ENCODE measurements at places on chromosomes 11 and 22.

- peak; percentile 68 for DNase-seq
These were observed 34.2 kb upstream of the PLET1 start for GRCh38 chr11:112294688-112295340.

GRCh38 chr11:105821372-105821771 is 200.7 kb downstream of the MSANTD4 start:
- DNase-seq, result peak; percentile 31

- DNase-seq, result no peak
These were observed 10.4 kb downstream of the LARGE1 start for GRCh38 chr22:33909911-33910310.

DNA sequence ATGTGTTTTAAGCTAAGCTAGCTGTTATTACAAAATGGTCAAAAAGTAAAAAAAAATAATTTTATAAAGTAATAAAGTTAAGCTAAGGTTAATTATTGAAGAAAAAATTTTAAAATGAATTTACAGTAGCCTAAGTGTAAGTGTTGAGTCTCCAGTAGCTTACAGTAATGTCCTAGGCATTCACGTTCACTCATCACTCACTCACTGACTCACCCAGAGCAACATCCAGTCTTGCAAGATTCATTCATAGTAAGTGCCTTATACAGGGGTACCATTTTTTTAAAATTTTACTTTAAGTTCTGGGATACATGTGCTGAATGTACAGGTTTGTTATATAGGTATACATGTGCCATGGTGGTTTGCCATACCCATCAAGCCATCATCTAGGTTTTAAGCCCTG is 11.6 kb upstream of the OOSP4B start:
- no peak for DNase-seq

DNA sequence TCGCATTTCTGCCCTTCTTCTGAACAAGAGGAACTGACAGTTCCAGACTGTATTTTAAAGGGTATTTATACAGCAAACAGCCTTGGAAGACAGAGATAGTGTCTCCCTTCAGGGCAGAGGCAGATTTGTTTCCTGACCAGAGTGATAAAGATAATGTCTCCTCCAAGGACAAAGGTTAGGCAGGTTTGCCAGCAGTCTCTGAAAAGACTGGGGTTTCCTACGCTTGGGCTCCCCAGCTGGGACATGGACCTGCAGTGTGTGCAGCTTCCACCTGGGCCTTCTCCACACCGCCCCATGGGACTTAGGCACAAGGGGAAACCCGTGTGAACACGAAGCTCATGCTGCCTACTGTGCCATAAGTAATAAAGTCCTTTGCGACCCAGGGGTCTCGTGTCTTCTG is 42.1 kb downstream of the RPL27A start:
- no peak for DNase-seq

GRCh38 chr11:57502376-57502775 is 13.1 kb downstream of the SLC43A1 start:
- no peak for DNase-seq

DNA sequence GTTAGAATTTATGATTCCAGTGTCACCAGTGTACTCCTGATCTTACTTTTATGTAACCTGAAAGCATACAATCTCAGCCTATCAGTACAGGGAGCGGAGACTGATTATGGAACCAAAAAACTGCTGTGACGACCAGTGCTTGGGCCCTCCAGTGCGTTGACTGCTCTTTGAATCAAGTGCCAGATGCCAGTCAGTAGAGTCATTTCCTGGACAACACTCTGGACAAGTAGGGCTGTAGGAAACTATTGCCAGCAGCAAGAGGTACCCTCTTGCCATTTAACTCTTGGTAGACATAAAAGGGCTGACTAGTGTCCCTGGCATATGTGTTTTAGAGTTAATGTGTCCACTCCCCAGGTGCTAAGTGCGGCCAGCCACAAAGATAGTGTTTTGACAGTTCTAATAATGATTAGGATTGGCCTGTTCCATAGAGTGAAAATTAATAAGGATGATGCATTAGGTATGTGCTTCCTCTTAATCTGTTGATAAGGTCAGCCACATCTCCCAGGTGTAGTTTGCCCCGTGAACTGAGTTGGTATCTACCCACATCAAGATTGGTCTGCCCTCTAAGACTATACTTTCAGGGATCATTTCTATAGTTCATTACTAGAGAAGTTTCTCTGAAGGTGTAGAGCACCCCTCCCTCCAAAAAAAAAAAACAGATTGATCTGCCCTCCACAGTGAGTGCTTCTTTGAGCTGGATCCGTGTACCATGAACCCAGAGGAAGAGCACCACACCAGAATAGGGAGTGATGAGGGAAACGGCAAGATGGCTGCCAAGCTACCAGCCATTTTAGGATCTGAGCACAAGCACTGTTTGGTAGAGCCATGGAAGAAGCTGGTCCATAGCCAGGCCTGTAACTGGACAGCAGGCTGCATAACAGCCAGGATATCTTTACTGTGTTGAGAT is 20.7 kb upstream of the AIFM3 start:
- DNase-seq, result no peak

DNA sequence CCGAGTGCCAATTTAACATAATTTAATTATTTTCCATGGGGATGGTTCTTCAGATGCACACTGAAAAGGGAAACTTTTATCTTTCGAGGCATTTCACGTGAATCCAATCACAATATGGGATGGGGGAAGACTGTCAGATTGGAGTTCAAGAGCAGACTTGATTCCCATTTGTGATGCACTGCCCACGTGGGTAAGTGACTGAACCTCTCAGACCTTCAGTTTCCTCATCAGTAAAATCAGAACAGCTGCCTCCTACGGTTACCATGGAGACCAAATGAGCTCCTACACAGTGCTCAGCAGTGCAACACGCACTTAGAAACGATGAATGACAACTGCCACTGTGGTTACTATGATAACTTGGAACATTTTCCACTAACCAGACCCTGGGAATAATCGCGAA is 21.7 kb downstream of the KIAA0930 start:
- DNase-seq, result no peak

DNA sequence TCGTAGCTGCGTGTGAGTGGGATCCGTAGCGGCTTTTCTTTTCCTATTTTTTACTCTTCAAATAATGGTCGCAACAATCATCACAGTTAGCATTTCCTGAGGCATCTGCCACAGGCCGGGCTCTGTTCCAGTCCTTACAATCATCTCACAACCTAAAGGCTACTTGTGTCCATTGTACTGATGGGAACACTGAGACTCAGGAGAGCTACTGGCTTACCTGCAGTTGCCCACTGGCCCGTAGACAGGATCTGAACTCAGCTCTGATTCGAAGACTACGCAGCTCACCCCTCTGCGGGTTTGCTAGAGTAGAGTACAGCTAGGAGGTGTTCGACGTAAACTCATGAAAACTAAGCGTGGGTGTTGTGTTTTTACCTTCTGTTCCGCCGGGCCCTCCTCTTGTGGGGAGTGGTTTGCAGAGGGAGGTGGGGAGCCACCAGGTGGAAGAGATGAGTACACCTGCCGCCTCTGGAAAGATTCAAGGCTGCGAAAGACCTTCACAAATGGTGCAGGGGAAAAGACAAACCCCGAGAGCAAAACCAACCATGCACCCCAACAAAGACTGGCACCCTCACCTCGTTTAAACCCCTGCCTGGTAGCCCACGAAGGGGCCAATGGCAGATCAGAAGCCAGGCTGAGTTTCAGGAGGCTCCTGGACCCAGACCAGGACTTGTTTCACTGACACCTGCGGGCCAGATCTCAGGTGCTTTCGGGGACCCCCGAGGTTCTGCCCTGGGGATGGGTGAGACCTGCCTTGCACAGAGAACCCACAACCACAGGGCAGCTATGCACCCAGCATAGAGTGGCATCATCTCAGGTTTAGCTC is 18.3 kb upstream of the RFPL3 start:
- DNase-seq, result no peak

GRCh38 chr11:80204021-80204420 is 763.2 kb upstream of the TENM4 start:
- DNase-seq, result no peak
